Activated gamma-delta T cell treated with anti-CD3 and anti-CD28 coated beads, Interleukin-2, amount 50 U/mL, for 16 hours (primary cell): ENCODE measurements at places on chromosomes 12 and 14.

DNA sequence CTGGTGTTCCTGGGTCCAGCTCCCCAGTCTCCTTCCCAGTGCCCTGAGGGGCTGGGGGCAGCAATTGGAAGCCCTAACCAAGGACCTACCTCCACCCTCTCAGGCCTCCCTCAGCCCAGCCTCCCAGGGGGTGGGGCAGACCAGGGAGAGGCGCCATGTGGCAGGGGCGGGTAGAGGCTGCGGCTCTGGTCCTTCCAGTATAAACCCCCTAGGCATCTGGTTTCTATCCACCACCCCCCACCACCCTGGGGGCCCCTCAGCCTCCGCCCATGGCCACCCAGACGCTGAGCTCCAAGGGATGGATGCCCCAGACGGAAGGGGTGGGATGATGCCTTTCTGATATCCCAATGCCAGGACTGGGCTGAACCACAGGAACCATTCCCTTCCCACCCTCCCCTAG, 2.8 kb upstream of the SP7 start:
- DNase-seq: no peak

GRCh38 chr14:37139710-37140109, 32.7 kb downstream of the SLC25A21 start:
- DNase-seq: no peak

- no peak for DNase-seq
Observed at GRCh38 chr14:103502877-103503276, 19.8 kb downstream of the CKB start.

DNA sequence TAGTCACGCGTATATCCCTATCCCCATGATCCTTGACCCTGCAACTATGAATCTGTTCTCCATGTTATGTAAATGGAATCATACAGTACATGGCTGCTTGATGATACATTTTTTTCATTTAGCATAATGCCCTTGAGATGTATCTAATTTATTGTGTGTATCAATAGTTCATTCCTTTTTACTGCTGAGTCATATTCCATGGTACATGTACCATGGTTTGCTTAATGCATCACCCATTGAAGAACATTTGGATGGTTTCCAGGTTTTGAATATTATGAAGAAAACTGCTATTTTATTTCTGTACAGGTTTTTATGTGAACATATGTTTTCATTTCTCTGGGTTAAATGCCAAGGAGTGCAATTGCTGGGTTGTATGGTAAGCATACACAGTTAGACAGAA, 4.0 kb upstream of the RNASE10 start:
- DNase-seq: no peak

DNA sequence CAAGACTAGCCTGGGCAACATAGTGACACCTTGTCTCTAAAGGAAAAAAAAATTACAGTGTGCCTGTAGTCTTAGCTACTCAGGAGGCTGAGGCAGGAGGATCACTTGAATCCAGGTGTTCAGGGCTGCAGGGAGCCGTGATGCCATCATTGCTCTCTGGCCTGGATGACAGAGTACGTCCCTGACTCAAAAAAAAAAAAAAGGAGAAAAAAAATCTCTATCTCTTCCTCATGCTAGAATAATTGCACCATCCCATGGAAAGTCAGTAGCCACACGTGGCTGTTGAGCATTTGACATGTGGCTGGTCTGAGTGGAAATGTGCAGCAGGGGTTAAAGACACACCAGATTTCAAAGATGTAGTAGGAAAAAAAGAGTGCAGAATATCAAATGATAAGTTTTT, 3.8 kb downstream of the RILPL1 start:
- no peak for DNase-seq

DNA sequence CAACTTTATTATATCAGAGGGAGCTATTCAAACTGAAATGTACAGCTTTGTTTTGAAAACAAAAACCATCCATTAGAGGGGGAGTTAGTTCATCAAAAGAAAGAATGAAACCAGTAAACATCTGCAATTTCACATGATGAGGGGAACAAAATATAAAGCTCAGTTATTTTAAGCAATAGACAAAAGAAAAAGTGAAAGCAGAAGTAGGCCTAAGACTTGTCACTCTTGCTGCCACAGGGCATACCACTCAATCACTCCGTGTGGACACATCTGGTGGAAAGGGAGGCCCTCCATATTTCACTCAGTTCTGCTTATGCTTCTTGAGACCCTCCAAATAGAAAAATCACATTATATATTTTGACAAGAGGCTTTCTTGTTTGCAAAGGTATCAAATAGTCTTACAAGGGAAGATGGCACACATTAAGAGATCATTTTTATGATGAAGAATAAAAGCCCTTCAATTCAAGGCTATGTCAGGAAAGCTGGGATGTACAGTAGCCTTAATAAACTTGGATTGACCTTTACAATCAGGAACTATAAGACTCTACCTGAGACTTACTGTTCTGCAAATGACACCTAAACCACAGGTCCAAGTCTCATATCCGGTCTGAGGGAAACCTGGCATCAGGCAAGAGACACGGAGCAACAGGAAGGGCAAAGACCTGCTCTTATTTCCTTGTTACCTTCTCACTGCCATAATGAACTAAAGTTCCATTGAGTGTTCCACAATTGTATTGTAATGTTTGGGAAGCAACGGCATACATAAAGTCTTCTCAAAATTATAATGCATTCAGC, 222.5 kb upstream of the GRIP1 start:
- no peak for DNase-seq

GRCh38 chr12:43638806-43639205, 86.8 kb upstream of the ADAMTS20 start:
- DNase-seq: no peak

DNA sequence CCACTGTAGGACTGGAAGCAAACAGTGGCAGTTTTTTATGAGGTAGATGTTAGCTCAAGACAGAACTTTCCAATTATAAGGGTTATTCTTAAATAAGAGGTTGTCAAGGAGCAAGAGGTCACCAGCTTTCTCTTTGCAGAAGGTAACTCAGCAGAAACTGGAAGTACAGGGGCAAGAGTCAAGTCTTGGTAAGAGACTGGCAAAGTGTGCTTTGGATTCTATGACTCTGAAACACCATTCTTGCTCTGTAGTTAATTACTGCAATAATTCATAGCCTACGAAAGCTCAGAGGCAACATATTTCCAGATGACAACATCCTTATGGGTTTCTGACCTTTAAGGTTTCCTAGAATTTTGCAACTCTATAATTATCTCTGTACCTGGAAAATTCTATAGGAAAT, 51.3 kb downstream of the RMST start:
- DNase-seq: no peak

DNA sequence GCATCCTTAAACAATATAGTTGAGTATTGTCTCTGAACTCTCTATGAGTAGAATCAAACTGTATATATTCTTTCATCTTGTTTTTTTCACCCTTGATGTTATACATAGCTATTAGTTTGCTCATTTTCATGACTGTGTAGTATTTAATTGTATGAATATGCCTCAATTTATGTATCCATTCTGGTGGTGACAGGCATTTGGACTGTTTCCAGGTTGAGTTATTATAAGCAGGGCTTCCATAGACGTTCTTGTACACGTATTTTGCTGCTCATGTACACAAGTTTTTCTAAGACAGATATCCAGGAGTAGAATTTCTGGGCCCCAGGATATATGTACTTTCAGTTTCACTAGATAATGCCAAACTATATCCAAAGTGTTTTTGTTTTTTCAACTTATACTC, 211.4 kb downstream of the NTF3 start:
- no peak for DNase-seq

DNA sequence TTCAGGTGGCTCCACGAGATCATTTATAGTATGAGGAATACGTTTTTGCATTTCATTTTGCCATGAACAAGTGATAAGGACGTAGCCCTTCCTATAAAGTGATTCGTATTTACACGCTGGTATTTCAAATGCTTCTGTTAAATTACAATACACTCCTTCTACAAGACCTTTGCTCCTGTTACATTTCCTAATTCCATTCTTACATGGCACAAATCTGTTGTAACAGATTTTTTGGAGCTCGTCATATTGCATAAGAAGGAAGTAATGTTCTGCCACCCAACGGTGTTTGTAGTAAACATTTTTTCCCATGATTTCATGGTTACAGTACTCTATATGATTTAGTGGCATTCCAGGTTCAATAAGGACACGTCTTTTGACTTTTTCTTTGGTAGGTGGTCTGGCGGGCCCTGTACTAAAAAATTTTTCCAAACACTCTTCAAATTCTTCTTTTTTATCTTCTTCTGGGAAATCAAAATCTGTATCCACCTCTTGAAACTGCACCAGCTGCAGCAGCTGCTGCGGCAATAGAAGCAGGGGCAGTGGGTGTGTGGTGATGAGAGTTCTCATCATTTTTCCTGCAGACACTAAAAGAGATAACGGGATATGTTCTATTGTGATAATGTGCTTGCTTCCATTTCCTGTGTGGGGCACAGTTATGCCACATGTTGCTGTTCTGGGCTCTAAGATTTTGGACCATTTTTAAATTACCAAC, 4.2 kb downstream of the RNASE9 start:
- no peak for DNase-seq

- DNase-seq: no peak
Observed at GRCh38 chr12:104010121-104010520, 39.9 kb downstream of the GLT8D2 start.

DNA sequence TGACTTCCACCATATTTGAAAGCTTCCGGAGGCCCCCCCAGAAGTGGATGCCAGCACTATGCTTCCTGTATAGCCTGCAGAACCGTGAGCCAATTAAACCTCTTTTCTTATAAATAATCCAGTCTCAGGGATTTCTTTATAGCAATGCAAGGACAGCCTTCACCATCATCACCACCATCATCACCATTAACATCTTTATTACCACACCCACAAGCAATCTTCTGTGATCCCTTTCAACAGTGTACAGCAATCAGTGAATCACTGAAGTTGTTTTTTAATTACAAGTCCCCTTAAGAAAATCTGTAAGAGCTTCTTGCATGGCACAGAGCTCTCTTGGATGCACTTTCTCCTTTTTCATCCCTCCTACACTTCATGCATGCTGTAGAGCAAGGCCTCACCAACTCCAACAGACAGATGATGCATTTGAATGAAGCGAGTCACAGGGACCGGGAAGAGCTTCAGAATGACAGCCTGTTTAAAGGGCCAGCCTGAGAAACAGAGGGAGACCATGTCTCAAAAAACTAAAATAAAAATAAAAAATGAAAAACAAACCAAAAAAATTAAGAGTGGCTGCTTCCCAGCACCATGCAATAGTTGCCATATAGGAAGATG, 83.6 kb upstream of the VASH1 start:
- DNase-seq: no peak

GRCh38 chr14:83994020-83994419, 1535.9 kb upstream of the FLRT2 start:
- DNase-seq: no peak

DNA sequence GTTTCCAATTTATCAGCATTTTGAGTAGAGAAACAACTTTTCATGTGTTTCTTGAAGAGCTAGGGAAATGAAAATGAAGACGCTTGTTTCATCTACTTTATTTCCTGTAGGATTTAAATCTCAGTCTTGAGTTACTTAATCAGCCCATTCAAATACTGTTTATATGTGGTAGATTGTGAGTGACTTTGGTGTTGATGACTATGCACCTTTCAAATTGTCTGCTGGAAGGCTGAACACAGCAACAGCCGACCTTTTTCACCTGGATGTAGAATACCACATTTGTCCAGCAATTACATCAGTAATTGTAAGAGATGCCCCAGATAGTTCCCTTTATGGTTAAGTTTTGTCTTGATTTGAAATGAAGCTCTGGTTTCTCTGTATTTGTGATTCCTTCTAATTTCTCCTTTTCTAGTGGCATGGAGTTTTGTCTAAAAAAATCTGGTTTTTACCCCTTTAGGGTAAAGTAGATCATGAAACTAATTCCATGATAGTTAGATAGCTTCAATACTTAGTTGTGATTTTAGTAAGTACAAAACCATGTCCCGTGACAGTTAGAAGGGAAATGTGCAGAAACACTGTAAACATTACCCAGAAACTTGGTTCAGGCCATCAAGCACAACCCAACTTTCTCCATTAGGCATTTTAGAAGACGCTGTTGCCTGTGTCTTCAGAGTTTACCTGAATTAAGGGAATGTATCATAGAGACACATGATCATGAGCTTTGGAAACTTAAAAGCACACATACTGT, 165.0 kb downstream of the SRGAP1 start:
- no peak for DNase-seq

- DNase-seq: no peak
Observed at GRCh38 chr14:88791629-88792472, 902 bp downstream of the EML5 start.

DNA sequence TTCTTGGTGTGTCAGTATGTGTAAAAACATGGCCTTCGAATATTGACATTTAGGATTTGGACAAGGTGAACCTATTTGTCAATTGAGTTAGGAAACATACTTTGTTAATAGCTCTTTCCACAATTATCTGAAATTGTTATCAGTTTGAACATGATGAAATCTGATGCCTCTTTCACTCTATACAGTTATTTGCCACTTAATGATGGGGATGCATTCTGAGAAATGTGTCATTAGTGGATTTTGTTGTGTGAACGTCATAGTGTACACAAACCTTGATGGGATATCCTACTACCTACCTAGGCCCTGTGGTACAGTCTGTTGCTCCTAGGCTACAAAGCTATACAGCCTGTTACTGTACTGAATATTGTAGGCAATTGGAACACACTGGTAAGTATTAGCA, 4.8 kb downstream of the TULP3 start:
- no peak for DNase-seq

- no peak for DNase-seq
Observed at GRCh38 chr12:54173066-54173726, 15.6 kb downstream of the SMUG1 start.

DNA sequence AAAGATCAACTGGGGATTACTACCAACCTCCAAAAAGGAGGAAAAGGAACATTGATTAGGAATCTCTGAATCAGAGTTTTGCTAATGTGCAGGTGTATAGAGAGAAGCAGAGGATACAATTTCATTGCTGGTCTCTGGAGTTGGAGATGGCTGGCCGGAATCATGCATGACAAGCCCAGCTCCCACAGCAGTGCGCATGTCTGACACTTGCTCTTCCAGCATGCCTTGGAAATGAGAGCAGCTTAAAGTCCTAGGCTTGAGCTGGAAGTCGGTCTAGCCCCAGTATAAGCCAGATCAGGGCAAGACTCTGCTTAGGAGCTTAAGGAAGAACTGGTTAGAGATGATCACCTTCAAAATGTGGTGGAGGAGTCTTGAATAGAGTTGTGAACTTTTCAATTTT, 742.8 kb downstream of the DIO2 start:
- DNase-seq: no peak

GRCh38 chr12:87793131-87793530, 236.1 kb downstream of the C12orf50 start:
- no peak for DNase-seq

- no peak for DNase-seq
Observed at GRCh38 chr12:2999265-2999841, 40.2 kb downstream of the TEAD4 start.

GRCh38 chr12:110928700-110929099, 8.3 kb upstream of the MYL2 start:
- DNase-seq: no peak
